ENCODE measurements at places on chromosomes 1 and 21. TPM values are rescaled to one million over a fixed set of nuclear protein-coding genes. Genes with fewer than 3 reads are reported as not detected.

DNA sequence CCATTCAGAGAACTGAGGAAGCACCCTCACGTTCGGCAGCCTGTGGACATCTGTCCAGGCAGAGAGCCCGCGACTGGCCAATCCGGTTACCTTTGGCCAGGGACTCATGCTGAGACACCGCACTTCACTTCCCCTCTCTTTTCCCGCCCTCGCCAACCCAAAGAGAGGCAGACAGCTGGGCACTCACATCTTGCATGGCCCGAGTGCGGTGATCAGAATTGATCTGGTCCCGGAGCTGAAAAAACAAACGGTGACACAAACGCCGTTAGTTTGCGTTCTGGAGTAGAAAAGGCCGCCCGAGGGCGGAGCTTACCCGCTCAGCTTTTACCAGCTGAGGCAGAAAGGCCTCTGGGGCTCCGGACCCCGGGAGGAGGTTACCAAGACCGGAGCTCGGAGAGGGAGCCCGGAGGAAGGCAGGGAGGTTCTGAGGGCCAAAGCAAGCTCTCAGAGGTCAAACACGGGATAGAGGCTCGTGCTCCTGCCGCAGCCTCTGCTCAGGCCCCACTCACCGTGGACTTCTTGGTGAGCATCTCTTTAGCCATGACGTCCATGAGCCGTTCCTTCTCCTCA lies 376 bp downstream of the SF3A3 start:
- DNase-seq, result no peak

GRCh38 chr1:21296509-21297354 lies 6.5 kb upstream of the ECE1 start:
- no peak for DNase-seq

Gene KIF17
- polyA plus RNA-seq, result not detected

GRCh38 chr1:210741564-210741963 lies 392.4 kb downstream of the KCNH1 start:
- no peak for DNase-seq

Gene AKR7A3
- polyA plus RNA-seq, result not detected

Gene CA6
- polyA plus RNA-seq, result 3.7 TPM

- DNase-seq, result no peak
Observed at GRCh38 chr1:25392841-25393240, 27.8 kb downstream of the RHCE start.

Gene SMYD2
- polyA plus RNA-seq, result 46.2 TPM

GRCh38 chr1:171794085-171794484 lies 12.6 kb downstream of the METTL13 start:
- DNase-seq, result no peak

DNA sequence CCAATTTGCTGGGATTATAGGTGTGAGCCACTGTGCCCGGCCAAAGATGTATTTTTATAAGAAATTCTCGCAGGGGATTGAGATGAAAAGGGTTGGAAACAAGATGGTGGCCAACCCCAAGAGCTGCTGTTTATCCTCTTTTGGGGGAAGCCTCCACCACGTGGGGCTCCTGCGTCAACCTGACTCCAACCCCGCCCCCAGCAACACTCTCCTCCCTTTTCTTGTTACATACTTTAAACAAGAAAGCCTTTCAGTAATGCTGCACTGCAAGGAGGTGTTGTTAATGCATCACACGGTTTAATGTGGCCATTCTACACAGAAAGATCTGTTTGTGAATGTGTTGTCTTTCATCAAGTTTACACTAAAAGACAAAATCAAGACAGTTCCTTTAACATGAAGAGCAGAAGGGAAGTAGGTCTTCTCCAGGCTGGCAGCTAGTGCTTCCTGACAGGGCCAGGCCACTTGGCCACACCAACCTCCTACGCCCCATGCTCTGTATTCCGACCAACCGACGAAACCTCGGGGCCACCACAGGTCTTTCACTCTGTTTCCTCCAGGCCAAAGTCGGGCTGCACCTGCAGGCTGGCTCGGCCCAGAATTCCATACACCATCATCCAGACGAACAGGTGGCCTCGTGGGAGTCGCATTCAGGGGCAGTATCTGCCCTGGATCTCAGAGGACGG lies 25.9 kb downstream of the C2CD2 start:
- no peak for DNase-seq

- no peak for DNase-seq
Observed at GRCh38 chr1:30383221-30383711, 340.1 kb downstream of the MATN1 start.

DNA sequence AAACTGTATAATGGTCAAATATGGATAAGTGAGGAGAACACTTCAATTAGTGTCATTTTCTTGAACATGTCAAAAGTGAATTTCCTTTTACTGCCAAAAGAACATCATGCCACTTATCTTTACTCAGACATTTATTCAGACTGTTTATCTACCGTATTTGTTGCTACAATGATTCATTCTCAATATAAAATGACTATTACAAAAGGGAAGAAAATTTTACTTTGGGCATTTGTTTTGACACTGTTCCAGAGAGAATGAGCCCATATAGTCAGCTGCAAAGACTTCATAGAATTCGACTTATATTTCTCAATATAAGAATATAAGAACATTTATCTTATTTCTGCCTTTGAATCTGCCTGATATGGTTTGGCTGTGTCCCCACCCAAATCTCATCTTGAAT lies 1699.1 kb downstream of the BRINP3 start:
- no peak for DNase-seq

- no peak for DNase-seq
Observed at GRCh38 chr1:8815582-8816151, 1.8 kb downstream of the RERE start.

GRCh38 chr1:244755673-244756072 lies 79.8 kb upstream of the COX20 start:
- DNase-seq, result no peak

DNA sequence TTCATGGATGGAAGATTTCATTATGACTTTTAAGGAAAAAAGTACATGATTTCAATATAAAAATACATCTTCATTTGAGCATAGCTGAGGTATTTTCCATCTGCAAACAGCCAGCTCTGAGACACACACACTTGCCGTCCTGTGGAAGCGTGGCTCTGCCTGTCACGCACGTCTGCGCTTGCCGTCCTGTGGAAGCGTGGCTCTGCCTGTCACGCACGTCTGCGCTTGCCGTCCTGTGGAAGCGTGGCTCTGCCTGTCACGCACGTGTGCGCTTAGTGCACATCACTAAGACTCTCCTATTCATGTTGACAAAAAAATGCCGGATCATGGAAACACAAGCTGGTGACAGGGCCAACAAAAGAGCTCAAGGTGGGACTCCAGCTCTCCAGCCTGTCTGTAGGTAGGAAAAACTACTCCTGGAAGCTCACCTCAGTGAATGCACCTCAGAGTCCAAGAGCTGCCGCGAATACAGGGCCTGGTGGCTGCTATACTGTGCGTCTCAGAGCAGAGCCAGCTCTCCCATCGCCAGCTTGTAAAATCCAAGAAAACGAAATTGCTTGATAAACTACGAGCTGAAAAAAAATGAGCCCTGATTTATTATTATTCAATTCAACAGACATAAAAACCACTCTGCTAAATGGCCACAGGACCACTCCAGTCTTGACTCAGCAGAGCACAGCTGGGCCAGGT lies 69.3 kb downstream of the SLC37A1 start:
- DNase-seq, result no peak

DNA sequence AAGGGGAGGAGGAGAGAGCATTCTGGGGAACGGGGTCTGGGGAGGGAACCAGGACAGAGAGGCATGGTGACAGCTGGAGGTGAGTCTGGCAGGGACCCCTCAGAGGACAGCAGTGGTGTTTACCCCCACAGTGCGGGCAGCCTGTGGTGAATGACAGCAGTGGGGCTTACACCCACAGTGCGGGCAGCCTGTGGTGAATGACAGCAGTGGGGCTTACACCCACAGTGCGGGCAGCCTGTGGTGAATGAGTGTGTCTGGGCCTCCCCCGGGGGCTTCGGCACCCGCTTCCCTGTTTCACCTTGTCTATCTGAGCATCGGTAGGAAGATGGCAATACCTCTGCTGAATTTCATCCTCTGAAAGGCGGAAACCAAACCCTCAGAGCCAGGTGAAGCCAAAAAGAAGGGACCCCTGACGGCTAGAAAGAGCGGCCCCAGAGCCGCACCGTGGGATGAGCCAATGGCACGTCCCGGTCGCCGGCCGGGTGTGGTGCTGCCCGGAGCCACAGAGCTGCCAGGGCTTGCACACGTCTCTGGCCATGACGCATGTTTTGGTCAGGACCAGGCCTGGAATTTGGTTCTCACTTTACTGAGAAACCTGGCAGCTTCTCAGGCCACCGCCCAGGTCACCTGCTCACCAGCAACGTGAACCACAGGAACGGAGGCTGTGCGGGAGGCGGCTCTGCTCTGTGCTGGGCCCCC lies 54.1 kb downstream of the SIK1 start:
- DNase-seq, result no peak

DNA sequence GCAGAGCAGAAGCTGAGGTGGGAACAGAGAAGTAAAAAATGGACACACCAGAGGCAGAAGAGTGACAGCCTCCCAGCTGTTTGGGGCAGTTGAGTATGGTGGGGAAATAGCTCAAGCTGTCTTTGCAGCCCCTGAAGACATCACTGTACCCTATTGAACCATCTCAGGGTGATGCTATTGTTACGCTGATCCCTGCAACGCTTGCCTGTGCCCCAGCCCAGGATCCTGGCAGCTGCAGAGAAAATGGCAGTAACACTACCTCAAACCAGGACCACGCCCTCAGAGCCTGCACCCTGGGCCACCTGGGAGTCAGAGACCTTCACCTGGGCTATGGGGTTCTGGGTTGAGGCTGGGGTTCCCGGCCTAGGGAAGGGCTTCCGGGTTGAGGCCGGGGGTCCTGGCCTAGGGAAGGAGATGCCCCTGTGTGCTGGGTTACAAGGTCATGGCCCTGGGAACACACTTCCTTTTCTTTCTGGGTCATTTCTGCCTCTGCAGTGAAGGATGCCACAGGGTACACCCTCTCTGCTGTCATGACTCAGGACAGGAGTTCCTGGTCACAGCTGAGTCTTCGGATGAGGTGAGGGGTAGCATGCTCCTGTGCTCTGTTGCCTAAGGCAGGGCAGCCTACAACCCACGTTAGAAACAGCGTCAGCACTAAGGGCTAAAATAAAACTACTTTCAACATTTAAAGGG lies 11.6 kb downstream of the BSND start:
- no peak for DNase-seq

Gene TP73
- polyA plus RNA-seq, result 0.20 TPM

DNA sequence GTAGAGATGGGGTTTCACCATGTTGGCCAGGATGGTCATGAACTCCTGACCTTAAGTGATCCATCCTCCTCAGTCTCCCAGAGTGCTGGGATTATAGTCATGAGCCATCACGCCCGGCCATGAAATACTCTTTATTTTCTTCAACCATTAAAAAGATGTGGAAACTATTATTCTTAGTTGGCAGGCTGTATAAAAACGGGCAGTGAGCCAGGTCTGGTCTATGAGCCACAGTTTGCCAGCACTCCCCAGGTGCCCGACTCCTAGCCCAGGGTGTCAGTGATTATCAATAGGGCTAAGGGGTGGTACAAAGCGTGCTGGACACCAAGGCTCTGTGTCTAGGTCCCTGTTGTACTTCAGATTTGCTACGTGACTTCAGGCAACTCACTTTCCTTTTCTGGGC lies 3.7 kb upstream of the TMEM61 start:
- no peak for DNase-seq

DNA sequence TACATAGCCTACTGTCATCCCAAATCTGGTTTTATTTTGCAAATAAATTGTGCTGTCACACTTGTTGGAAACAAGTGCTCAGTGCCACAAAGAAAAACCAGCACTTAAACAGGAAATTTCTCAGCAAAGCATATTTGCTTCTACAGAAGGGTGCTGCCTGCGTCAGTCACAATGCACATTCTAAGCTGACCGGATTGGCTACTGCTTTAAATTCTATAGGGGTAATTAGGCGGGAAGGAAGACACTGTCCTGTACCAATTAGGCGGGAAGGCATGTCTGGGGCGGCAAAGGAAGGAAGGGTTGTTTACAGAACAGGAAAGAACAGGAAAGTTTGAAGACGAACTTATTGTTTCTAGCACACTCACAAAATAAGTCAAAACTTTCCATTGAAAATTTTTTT lies 2.8 kb downstream of the IFI16 start:
- peak; percentile 51 for DNase-seq

DNA sequence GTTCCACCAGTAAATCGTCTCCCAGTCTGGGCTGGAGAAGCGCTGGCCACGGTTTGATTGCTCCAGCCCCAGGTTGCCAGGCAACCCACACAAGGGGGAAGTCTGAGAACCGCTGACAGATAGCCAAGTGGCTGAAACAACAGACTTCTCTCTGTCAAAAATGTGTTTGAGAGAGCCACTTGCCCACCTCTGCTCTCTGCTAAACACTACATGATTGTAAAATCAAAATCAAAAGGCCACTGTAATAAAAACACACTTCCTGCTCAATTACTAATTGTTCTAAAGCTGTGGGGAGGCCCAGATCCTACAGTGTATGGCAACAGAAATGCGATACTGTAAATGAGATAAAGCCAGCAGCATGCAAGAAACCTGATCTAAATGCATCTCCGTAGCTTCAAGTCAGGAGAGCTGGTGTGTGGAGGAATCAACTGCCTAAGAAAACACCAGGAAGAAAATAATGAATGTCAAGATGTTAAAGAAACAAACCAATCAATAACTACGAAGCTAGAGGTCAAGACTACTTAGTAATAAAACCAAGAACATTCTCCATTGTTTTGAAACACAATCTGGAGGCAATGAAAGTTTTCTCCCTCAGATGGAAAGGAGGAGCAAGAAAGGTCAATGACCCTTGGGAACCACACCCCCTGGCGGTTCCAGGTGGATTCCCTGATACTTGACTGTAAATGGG lies 121.2 kb downstream of the SLC45A1 start:
- no peak for DNase-seq

DNA sequence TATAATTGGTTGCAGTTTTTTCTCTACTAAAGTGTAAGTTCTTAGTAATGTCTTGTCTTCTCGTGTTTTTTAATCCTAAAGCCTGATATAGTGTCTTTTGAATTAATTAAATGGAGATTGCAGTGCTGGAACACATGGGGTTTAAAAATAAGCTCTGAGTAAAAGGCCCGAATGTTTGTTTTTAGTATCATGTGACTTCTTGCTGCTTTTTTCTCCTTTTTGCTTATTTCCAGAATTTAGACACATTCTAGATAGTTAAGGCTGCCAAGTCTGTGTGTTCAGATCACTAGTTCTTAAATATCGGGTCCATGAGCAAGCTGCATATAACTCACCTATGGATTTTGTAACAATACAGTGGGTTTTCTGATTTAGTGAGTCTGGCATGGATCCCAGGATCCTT lies 27.5 kb downstream of the KCTD3 start:
- no peak for DNase-seq

DNA sequence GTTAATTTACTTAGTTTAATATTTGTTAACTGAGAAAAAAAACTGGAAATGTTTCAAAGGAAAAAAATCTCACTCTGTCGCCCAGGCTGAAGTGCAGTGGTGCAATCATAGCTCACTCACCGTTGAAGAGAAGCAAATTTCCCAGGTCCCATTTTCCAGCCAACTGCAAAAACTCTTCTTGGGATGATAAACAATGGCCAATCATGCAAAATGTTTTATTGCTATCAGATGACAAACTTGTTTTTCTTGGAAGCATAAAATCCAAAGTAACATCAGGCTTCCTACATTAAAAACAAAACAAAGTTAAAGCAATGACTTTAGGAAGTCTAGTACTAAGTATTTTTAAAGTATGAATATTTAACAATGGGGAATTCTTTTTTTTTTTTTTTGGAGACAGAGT lies 84.9 kb downstream of the LYST start:
- no peak for DNase-seq

Gene ACTL8
- polyA plus RNA-seq, result not detected

All from CD8-positive, alpha-beta memory T cell (primary cell).